ENCODE measurements at places on chromosomes 7 and 10.

GRCh38 chr7:66604198-66604597 is 24.5 kb upstream of the KCTD7 start:
- DNase-seq: no peak

DNA sequence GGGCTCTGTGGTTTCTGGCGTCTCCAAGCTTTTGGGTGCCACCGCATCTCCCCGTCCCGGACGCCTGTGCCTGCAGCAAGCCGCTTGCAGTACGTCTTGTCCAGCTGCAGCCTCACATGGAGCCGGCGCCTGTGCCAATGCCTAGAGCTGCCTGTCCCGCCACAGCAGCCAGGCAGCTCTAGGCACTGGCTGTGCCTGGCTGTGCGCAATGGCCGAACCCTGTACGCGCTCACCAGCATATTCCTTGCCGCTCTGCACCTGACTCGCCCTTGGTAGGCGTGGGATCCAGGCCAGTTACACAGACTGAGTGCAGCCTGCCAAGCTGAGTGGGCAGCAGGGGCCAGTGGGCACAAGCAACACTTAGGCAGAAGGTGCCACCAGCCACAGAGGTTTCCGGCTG is 381.2 kb upstream of the SORCS1 start:
- DNase-seq: no peak

DNA sequence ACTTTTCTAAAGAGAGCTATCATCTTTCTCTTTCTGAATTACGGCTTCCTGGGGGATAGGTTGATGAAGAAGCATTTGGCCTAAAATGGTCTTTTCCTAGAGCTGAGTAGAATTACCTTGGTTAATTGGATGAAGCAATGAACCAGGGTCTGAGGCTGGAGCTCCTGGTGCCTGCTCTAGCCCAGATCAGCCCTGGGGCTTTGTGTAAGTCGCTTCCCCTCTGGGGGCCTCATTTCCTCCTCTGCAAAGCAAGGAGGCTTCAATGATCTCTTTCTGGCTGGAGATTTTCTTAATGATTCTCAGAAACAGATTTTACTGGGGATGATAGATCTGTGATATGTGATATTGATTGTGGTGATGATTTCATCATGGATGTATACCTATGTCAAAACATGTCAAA is 3.5 kb upstream of the CPA2 start:
- DNase-seq: no peak

GRCh38 chr7:99404235-99404976 is 4.0 kb downstream of the PDAP1 start:
- no peak for DNase-seq

GRCh38 chr7:30281263-30281662 is 3.1 kb upstream of the ZNRF2 start:
- no peak for DNase-seq
